ENCODE measurements at places on chromosomes 16 and 17.

DNA sequence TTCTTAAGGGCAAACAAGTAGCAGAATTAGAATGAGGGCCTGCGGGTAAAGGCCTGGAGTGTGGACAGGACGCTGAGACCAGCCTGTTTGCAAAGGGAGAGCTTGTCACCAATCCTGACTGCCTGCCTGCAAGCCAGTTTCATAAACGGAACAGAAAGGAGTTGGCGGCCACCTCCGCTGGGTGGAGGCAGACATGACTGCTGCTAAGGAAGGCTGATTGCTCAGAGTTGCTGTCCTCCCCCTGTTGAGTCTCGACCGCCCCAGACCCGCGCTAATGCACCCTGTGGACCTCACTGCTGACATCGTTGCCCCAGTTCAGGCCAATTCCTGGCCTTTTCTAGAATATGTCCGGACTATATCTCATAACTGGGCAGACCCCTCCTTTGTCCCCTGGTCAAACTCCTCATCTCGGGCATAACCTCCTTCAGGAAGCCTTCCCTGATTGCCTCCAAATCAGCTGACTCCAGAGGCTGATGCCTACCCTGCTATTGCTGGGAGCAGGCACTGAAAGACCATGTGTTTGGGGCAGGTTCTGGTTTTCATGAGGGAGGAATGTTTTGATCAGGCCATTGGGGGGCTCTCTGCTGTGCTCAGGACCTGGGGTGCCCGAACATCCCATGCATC is 153.0 kb upstream of the CIBAR2 start:
- no peak for DNase-seq

- DNase-seq = no peak
These were observed 4.1 kb downstream of the CSF3 start for GRCh38 chr17:40019140-40019991.

- peak; percentile 97 for DNase-seq
These were observed 718 bp downstream of the ATP2A3 start for GRCh38 chr17:3963237-3964201.

- no peak for DNase-seq
These were observed 12.6 kb upstream of the GFOD2 start for GRCh38 chr16:67731753-67732095.

DNA sequence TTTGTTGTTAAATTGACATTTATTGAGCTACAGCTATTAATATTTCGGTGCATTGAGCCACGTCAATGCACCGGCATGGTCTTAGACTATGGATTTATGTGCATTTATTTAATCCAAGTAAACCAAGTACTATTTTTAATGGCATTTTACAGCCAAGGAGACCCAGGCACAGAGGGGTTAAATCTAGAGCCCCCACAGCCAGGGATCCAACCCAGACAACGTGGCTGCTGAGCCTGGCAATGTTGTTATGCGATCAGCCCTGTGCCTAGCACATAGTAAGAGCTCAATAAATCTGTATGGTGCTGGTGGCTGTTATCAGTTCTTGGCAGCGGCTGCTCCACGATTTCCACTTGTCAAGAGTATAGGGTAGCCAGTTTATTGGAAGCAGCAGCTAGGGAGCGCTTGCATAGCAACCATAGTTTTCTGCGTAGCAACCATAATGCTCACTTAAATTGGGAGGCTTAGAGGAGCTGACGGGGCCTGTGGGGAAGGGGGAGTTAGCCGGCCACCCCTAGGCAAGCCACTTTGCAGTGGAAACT is 541 bp upstream of the RBBP6 start:
- DNase-seq = no peak

GRCh38 chr17:28239271-28239624 is 79.8 kb upstream of the TMEM97 start:
- no peak for DNase-seq

DNA sequence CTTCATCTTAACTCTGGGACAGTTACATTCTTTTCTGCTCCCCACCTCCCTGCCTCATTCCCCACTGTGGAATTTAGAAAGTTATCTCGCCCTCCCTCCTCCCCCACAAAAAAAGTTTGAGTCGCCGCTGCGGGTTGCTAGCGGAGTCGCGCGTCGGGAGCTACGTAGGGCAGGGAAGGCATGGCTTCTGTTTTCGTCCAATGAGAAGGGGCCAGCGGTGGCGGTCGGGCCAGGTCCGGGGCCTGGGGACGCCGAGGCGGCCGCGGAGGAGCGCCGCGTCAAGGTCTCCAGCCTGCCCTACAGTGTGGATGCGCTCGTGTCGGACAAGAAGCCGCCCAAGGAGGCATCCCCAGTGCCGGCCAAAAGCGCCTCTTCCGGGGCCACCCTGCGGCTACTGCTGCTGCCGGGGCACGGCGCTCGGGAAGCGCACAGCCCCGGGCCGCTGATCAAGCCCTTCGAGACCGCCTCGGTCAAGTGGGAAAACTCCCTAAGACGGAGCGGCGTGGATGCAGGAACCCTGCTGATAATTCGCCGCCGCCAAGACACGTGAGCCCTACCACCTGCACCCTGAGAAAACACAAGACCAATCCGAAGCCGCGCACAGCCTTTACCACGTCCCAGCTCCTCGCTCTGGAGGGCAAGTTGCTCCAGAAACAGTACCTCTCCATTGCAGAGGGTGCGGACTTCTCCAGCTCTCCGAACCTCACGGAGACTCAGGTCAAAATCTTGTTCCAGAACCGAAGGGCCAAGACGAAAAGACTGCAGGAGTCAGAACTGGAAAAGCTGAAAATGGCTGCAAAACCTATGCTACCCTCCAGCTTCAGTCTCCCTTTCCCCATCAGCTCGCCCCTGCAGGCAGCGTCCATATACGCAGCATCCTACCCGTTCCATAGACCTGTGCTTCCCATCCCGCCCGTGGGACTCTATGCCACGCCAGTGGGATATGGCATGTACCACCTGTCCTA is 8.9 kb downstream of the OR4D1 start:
- no peak for DNase-seq

GRCh38 chr17:65041518-65041917 is 15.0 kb downstream of the GNA13 start:
- no peak for DNase-seq

- DNase-seq = no peak
These were observed 1.4 kb downstream of the CBFB start for GRCh38 chr16:67030221-67030962.

All from DND-41 (cell line).